ENCODE measurements at places on chromosomes 6 and 20.

DNA sequence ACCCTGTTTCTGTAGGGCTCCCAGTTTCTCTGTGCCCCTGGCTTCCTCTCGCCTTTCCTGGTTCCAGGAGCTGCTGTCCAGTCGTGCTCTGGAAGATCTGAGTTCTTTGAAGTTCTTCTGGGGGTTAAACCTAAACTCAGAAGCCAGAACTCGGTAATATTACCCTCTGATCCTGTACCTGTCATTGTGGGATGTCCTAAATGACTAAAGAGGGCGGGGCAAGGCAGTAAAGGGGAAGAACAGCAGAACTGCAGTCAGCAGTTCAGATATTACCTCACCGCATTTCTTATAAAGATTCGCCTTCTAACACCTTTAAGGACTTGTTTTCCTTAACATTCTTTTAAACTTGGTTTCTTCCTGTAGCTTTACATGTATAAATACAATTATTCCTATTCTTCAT is 63.9 kb downstream of the FAM120B start:
- no peak for DNase-seq

GRCh38 chr20:60993433-60994044 is 258.5 kb upstream of the CDH4 start:
- no peak for DNase-seq

GRCh38 chr20:4956200-4956810 is 45.0 kb downstream of the SLC23A2 start:
- DNase-seq, result no peak

DNA sequence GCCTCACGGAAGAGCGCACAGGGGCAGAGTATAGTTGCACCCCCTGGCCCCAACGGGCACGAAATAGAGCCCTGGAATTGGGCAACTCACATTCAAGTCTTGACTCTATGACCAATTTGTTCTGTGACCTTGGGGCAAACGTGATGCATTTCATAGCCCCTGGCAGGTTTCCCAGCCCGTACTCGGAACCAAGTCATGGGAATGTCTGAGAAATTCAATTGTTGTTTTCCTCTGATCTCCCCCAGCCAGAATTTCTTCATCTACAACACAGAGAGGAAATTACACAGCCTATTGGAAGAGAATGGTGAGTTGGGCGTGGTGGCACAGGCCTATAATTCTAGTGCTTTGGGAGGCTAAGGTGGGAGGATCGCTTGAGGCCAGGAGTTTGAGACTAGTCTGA is 322.3 kb upstream of the SULF2 start:
- no peak for DNase-seq

DNA sequence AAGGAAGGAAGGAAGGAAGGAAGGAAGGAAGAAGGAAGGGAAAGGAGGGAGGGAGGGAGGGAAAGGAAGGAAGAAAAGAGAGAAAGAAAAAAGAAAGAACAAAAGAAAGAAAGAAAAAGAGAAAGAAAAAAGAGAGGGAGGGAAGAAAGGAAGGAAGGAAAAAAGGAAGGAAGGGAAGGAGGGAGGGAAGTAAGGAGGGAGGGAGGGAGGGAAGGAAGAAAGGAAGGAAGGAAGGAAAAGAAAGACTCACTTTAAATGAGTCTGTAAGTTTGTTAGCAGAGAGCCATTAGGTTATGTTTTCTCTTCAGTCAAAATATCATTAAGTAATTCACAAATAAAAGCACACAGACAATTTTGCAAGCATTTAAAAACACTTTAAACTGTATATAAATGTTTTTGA is 44.0 kb upstream of the SASH1 start:
- no peak for DNase-seq

- no peak for DNase-seq
Measured at GRCh38 chr6:97023982-97024381, 99.5 kb downstream of the KLHL32 start.

DNA sequence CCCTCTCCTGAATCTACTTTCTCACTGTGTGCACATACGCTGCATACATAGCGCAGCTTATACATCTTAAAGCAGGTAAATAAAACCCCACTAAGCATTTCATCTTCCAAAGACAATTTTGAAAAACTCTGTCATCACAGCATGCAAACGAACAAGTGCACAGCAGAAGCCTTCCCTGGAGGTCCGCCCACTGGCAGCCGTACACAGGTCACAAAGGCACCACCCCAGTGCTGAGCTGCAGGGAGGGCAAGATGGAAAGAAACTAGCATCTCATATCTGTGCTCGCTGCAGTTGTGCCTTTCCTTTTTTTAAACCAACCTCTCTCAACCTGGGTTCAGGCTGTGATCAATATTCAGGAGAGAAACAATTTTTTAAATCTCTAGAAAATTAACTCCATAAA is 73.3 kb downstream of the HUS1B start:
- DNase-seq, result no peak

DNA sequence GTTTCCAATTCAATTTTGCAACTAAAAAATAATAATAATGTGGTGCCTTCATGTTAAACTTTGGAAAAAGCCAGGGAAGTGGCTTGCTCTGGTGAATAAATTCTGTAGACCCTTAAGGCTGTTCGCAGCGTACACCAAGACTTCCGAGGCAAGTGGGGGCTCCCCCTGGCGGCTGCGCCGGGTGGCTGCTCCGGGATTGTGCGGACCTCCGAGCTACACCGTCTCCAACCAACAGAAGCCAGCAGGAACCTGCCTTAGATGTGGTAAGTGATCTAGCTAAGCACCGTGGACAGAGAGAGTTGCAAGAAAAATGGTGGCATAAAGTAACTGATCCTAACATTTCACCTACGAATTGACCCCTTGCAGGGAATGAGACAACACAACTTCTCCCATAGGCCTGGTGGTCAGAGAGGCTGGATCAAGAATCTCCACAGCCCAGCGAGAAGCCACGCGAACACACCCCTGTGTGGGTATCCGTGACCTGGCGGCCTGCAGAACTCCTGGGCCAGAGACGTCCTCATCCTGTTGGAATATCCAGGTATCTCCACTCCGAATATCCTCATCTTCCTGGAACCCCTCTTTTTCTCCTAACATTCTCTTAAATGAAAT is 69.6 kb downstream of the TBXT start:
- DNase-seq, result peak; percentile 82

DNA sequence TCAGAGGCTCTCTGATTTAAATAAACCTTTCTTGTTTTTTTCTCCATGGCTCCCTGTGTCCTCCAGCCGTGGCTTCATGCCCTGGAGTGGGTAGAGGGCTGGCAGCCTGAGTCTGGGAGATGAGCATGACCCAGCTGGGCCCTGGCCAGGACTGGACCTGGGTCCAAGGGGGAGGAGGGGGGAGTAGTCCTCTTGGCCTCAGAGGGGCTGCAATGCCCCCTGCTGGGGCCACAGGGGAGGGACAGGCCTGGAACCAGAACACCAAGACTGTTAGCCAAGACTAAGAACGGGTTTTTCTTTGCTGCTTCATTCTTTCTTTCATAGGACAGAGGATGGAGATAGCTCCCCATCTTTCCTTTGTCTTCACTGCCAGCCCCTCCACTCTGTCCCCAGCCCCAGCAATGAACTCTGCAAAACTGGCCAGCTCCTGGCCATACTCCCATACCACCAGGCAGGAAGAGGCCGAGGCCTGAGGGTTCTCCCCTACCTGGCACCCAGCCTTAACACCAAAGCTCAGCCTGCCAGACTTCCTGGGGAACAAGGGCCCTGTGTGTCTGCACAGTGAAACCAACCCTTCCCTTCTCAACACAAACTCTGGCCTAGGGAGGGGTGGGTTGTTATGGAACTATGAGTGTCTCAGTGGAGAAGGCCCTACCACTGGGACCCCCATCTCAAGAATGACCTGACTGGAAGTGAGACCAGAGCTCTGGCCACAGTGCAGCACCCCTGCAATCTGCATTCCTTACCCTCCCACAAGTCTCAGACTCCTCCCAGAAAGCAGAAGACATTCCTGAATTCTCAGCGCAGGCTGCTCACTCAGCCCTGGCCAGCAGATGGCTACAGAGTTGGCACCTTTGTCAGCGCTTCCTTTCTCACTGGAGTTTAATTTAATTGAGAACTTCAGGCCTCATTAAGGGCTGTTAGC is 11.0 kb downstream of the SLC29A1 start:
- DNase-seq, result peak; percentile 51

DNA sequence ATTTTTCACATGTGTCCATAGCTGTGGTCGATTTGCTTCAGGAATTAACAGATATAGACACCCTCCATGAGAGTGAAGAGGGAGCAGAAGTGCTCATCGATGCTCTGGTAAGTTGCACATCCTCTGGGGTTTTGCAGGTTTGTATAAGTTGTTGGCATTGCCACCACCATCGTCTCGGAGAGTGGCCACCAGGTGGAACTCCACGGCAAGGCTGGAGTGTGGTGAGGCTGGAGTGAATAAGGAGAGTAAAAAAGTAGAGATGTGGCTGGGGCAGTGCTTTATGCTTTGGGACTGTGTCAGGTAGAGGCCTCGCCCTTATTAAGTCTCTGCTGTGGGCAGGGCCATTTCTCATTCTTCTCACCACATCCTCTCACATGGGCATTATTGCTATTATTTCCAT is 63.7 kb downstream of the CTNNBL1 start:
- no peak for DNase-seq

- DNase-seq, result no peak
Measured at GRCh38 chr6:112030961-112031660, 22.8 kb upstream of the CCN6 start.

GRCh38 chr20:41334036-41334435 is 6.6 kb upstream of the LPIN3 start:
- DNase-seq, result no peak

DNA sequence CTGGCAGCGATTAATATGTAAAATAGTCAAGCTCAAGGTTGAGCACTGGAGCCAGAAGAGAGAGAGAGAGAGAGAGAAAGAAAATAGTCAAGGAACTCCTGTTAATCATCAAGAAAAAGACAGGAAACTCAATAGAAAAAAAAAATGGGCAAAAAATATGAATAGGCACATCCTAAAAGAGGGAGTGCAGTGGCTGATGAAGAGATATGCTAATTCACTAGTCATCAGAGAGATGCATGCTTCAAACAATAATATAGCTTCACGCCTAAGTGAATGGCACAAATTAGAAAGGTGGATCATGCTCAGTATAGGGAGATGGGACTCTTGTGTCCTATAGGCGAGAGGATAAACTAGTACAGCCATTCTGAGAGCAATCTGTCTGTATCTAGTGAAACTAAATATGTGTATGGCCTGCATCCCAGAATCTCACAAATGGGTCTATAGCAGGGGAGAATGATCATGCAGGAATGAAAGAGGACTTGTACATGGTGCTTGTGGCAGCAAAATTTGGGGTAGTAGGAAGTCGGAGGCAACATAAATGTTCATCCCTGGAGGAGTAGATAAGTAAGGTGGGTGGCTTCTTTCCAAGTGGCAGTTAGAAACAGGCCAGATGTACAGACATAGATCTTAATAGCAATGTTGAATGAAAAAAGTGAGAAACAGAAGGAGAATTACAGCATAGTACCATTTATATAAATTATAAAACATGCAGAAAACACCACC is 176.8 kb downstream of the VEGFA start:
- no peak for DNase-seq

GRCh38 chr6:144181639-144182038 is 31.3 kb downstream of the STX11 start:
- DNase-seq, result no peak

DNA sequence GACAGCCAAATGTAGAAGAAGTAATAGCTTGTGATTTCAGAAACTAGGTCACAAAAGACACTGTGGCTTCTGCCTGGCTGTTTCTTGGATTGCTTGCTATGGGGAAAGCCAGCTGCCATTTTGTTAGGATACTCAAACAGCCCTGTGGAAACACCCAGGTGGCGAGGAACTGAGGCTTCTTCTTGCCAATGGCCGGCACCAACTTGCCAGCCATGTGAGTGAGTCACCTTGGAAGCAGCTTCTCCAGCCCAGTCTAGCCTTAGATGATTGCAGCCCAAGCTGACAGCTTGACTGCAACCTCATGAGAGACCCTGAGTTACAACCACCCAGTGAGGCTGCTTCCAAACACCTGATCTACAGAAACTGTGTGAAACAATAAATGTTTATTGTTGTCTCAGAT is 11.9 kb upstream of the KIAA1755 start:
- no peak for DNase-seq

- peak; percentile 69 for DNase-seq
Measured at GRCh38 chr20:32482442-32483261, 102.5 kb downstream of the NOL4L start.

GRCh38 chr6:111254004-111254778 is 166.9 kb downstream of the SLC16A10 start:
- no peak for DNase-seq

GRCh38 chr6:168313431-168314011 is 6.1 kb downstream of the DACT2 start:
- DNase-seq, result peak; percentile 47

GRCh38 chr20:45810191-45810970 is 2.1 kb upstream of the UBE2C start:
- DNase-seq, result no peak

- DNase-seq, result no peak
Measured at GRCh38 chr6:97150932-97151331, 132.1 kb downstream of the MMS22L start.

GRCh38 chr6:14896475-14896874 is 349.4 kb upstream of the JARID2 start:
- DNase-seq, result no peak

DNA sequence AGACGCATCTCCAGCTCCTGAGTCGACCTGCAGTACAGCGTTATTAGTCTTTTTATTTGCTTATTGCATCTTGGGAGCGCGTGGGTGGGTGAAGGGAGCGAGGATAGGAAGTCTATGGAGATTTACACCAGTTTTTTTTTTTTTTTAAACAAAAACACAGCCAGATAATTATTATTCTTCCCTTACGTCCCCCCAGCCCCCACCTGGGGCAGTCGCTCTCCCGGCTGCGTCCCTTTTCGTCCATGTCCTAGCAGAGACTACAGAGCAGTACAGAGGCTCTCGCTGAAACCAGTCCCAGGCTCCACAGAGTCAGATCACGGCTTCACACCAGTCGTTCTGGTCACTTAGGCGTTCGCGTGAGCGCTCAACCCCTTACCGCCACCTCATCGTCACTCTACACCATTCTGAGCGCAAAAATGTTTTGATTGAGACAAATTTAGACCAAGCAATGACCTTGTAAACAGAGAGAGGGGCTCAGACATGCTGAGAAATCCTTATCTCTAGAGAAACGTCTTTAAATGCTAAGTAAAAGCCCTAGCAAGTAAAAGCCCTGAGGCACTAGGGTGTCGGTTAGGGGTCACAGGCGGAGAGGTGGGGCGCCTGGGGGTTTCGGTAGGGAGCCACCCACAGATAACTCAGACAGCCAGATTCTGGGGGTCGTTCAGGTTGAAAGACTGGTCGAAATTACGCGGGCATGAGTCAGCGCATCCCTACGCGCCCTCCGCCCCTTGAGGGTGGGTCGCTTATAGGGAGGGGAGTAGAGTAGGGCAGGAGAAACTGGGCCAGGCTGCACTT is 975 bp upstream of the PPT2 start:
- DNase-seq, result no peak

- DNase-seq, result no peak
Measured at GRCh38 chr6:153668758-153669157, 370.3 kb upstream of the OPRM1 start.

- DNase-seq, result no peak
Measured at GRCh38 chr6:83113258-83113657, 45.8 kb downstream of the DOP1A start.

- no peak for DNase-seq
Measured at GRCh38 chr20:35398660-35399144, 13.1 kb downstream of the UQCC1 start.

- no peak for DNase-seq
Measured at GRCh38 chr20:3465301-3465700, 5.5 kb upstream of the ATRN start.

GRCh38 chr20:1784586-1784985 is 110.6 kb upstream of the SIRPA start:
- DNase-seq, result no peak

- no peak for DNase-seq
Measured at GRCh38 chr6:13194852-13195251, 133.5 kb downstream of the TBC1D7 start.

Data from retina (tissue), 1 donor.